ENCODE measurements at places on chromosomes 3 and 15. TPM values are rescaled to one million over a fixed set of nuclear protein-coding genes. Genes with fewer than 3 reads are reported as not detected.

- peaks cover 11% of the 10 kb centered on the region for H3K4me1 ChIP-seq
- no peaks in the 10 kb centered on the region for H3K27me3 ChIP-seq
- H3K4me3 ChIP-seq, result peak overlapping the region; percentile 94
- H3K27ac ChIP-seq, result no peak overlapping the region
- peak; percentile 57 for DNase-seq
These were observed 2.2 kb downstream of the PTPRG start for GRCh38 chr3:61563313-61564271.

DNA sequence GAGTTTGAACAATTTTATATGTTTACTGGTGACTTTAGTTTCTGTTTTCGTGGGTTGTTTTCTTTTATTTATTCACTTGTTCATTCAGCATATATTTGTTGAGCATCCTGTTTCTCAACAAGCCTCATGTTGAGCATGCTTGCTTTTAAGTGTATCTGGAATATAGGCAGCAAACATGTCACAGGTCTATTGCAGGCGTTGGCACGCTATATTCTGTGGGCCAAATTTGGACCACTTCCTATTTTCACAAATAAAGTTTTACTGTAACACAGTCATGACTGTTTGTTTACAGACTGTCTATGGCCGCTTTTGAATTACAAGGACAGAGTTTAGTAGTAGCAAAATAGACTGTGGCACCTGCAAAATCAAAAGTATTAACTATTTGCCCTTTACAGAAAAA is 89.6 kb downstream of the THRB start:
- no peak overlapping the region for H3K4me3 ChIP-seq
- H3K27me3 ChIP-seq, result no peaks in the 10 kb centered on the region
- no peaks in the 10 kb centered on the region for H3K4me1 ChIP-seq
- H3K27ac ChIP-seq, result no peak overlapping the region
- H3K36me3 ChIP-seq, result no peaks in the 10 kb centered on the region

DNA sequence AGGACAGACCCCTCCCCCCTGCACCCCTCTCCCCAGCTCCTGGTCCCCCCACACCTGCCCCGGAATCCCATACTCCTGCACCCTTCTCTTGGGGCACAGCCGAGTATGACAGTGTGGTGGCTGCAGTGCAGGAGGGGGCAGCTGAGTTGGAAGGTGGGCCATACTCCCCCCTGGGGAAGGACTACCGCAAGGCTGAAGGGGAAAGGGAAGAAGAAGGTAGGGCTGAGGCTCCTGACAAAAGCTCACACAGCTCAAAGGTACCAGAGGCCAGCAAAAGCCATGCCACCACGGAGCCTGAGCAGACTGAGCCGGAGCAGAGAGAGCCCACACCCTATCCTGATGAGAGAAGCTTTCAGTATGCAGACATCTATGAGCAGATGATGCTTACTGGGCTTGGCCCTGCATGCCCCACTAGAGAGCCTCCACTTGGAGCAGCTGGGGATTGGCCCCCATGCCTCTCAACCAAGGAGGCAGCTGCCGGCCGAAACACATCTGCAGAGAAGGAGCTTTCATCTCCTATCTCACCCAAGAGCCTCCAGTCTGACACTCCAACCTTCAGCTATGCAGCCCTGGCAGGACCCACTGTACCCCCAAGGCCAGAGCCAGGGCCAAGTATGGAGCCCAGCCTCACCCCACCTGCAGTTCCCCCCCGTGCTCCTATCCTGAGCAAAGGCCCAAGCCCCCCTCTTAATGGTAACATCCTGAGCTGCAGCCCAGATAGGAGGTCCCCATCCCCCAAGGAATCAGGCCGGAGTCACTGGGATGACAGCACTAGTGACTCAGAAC is 9.8 kb downstream of the MAP1A start:
- H3K36me3 ChIP-seq, result no peaks in the 10 kb centered on the region
- no peaks in the 10 kb centered on the region for H3K27me3 ChIP-seq
- no peak overlapping the region for H3K4me3 ChIP-seq
- no peak overlapping the region for H3K27ac ChIP-seq

GOLGA8J gene
- total RNA-seq, result not detected

- no peak for DNase-seq
- no peak overlapping the region for H3K4me3 ChIP-seq
- H3K27me3 ChIP-seq, result peaks cover 31% of the 10 kb centered on the region
- no peak overlapping the region for H3K27ac ChIP-seq
These were observed 4.5 kb downstream of the ESYT3 start for GRCh38 chr3:138438896-138439295.

DNA sequence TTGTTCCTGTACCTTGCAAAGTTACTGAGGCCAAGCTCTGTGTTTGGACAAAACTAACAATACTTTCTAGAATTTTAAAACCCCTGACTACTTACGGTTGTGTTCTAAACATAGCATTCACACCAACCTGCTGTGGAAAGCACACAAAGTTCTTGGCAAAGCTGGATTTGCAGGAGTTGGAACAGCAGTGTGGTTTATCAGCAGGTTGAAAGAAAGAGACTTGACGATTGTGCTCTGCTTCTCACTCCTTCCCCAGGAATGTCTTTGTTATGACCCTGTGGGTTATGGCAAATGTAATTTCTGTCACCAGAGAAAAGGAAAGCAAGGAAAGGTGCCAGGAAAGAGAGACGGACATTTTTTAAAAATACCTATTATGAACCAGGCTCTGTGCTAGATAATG is 165.5 kb upstream of the TGFBR2 start:
- H3K4me3 ChIP-seq, result no peak overlapping the region
- DNase-seq, result no peak
- H3K4me1 ChIP-seq, result no peaks in the 10 kb centered on the region
- H3K27me3 ChIP-seq, result no peaks in the 10 kb centered on the region
- no peaks in the 10 kb centered on the region for H3K36me3 ChIP-seq

DNA sequence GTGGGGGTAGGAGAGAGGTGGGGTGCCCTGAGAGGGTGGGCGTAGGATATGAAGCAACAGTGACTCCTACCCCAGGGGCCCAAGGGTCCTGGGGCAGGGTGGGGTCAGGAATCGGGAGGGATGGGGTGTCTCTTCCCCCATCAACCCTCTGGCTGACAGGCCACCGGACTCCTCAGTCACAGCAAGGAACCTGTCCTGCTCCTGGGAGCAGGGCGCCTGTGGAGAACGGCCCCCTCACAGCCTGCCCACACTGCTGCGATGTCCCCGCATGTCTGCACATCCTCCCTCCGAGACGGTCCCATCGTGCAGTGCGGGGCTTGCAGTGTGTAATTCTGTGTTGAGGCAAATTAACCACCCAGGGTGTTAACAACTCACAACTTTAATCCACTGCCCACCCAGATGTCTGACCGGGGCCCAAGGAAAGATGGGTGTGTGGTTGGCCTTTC is 2.7 kb downstream of the TM4SF19 start:
- no peaks in the 10 kb centered on the region for H3K36me3 ChIP-seq
- no peaks in the 10 kb centered on the region for H3K27me3 ChIP-seq
- no peaks in the 10 kb centered on the region for H3K4me1 ChIP-seq
- H3K4me3 ChIP-seq, result no peak overlapping the region
- H3K27ac ChIP-seq, result no peak overlapping the region

ABI3BP gene
- total RNA-seq, result not detected

DNA sequence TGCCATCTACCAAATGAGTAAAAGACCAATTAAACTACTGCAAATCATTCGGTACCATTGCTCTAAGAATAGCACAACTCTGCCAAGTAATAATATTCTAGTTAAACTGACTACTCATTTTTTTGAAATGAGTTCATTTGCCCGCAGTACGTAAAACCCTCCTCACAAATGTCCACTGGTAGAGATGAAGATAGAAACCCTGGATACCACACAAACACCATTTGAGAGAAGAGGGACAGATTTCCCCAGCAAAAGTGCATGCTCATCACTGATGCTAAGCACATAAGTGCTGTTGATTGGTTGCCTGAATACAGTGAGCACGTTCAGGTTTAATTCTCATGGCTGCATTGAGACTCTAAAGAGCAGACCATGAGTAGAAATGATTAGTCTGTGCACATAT is 34.6 kb upstream of the SEMA6D start:
- DNase-seq, result no peak
- no peak overlapping the region for H3K4me3 ChIP-seq
- H3K36me3 ChIP-seq, result no peaks in the 10 kb centered on the region
- H3K27ac ChIP-seq, result no peak overlapping the region

- no peak for DNase-seq
- no peaks in the 10 kb centered on the region for H3K4me1 ChIP-seq
- H3K27me3 ChIP-seq, result no peaks in the 10 kb centered on the region
- no peak overlapping the region for H3K27ac ChIP-seq
- H3K36me3 ChIP-seq, result no peaks in the 10 kb centered on the region
These were observed 18.6 kb upstream of the ZBTB20 start for GRCh38 chr3:115165701-115166100.

- H3K4me1 ChIP-seq, result no peaks in the 10 kb centered on the region
- no peak for DNase-seq
- no peaks in the 10 kb centered on the region for H3K27me3 ChIP-seq
- H3K27ac ChIP-seq, result no peak overlapping the region
- no peak overlapping the region for H3K4me3 ChIP-seq
These were observed 297.2 kb downstream of the FHIT start for GRCh38 chr3:60954048-60954447.

GRCh38 chr3:194342861-194343560 is 8.1 kb downstream of the CPN2 start:
- peaks cover 10% of the 10 kb centered on the region for H3K27me3 ChIP-seq
- H3K4me3 ChIP-seq, result no peak overlapping the region
- no peak for DNase-seq
- no peak overlapping the region for H3K27ac ChIP-seq

GRCh38 chr3:190076601-190077394 is 43.9 kb downstream of the P3H2 start:
- no peaks in the 10 kb centered on the region for H3K36me3 ChIP-seq
- H3K4me3 ChIP-seq, result no peak overlapping the region
- H3K27me3 ChIP-seq, result no peaks in the 10 kb centered on the region
- H3K4me1 ChIP-seq, result peaks cover 4% of the 10 kb centered on the region
- peak; percentile 41 for DNase-seq
- H3K27ac ChIP-seq, result no peak overlapping the region

GRCh38 chr3:49841806-49842205 is 14.6 kb downstream of the TRAIP start:
- peaks cover 6% of the 10 kb centered on the region for H3K4me1 ChIP-seq
- H3K4me3 ChIP-seq, result no peak overlapping the region
- no peaks in the 10 kb centered on the region for H3K27me3 ChIP-seq
- H3K36me3 ChIP-seq, result peaks cover 2% of the 10 kb centered on the region
- H3K27ac ChIP-seq, result no peak overlapping the region

DNA sequence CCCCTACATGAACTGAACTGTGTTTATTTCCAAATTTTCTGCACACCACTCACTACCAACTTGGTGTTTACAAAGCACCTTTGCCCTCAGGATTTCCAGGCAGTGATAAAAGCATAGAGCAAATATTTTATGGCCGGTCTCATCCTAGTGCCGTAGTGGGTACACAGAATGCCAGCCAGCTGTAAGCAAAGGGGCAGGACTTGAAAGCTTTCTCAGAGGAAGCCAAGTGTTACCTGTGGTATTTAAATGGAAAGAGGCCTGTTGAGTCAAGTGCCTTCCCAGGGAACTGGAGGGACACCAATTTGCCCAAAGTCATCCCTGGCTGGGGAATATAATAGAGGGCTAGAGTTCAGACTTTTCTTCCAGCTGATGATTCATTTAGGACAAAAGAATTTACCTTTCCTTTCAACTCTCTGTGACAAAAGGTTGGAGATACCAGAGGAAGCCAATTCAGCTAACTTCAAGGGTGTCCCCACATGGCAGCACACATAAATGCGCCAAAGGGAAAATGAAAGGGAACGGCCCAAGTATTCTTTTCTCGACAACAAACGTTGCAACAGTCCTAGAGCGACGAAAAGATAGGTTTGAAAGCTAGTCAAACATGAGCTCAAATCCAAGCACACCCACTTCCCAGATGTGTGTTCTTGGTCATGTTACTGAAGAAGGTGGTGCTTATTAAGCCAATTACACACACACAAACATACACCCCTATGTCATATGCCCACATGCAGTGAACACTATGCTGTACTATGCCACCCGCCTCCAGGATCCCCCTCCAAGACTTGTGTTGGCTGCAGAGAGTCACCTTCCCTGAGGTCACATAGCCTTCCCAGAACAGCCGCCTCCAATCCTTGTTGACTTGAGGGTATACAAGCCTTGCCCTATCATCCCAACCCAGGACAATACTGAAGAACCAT is 27.7 kb downstream of the MAGI1 start:
- peaks cover 21% of the 10 kb centered on the region for H3K4me1 ChIP-seq
- H3K36me3 ChIP-seq, result no peaks in the 10 kb centered on the region
- no peak for DNase-seq
- H3K27ac ChIP-seq, result no peak overlapping the region

DNA sequence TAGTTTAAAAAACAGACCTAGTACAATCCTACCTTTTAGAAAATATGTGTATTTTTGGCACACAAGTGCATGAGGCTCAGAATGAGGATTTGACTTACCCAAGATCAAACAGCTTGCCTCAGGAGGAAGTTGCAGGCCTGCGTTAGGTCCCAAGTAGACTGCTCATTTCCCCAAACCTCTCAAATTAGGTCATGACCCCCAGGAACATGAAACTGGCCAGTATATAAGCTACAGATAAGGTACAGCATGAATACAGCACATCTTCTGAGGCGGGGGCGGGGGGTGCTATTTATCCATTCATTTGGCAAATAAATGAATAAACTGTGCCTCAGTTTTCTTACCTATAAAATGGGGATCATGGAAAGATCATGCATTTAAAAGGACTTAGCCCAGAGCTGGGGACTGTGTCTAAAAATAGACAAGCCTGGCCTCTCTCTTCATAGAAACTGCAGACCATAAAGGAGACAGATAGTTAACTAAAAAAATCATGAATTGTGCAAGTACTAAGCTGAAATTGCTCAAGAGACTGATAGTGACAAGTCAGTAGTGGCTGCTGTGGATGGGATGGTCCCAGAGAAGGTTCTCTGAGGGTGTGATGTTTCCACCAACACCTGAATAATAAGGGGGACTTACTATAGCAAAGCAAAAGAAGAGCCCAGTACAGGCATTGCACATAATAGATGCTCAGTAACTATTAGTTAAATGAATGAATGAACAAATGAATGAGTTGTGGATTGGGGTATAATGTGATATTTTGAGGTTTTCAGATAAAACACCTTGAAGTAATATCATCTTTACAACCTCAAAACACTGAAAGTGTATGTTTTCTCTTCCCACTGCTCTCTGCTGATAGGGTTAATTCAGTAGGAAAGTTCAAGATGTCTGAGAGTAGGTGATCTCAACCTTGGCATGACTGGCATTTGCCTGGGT is 258.5 kb upstream of the PROK2 start:
- H3K27me3 ChIP-seq, result no peaks in the 10 kb centered on the region
- DNase-seq, result no peak
- no peaks in the 10 kb centered on the region for H3K36me3 ChIP-seq
- H3K27ac ChIP-seq, result no peak overlapping the region

NOX5 gene
- not detected for total RNA-seq

DNA sequence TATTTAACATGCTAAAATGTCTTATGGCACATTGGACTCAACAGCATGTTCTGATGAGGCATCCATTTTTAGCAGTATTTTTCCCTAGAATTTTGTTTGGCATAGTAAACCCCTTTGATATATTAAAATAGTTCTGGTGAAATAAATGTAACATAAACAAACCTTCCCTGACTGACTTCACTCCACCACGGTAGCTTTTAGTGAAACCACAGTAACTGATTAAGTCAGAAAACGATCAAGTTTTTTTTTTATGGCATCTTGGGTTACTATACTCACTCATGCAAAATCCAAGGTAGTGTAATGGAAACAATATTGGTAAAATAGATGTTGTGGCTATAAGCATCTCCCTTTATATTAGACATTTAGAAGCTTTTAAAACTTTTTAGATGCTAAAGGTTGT is 2.8 kb downstream of the SERP1 start:
- no peaks in the 10 kb centered on the region for H3K27me3 ChIP-seq
- no peak overlapping the region for H3K4me3 ChIP-seq
- H3K4me1 ChIP-seq, result no peaks in the 10 kb centered on the region

HCN4 gene
- 9.3 TPM for total RNA-seq

CCR4 gene
- total RNA-seq, result 0.11 TPM

CEP70 gene
- total RNA-seq, result 23.6 TPM
